ENCODE measurements at places on chromosomes 1 and 21.

DNA sequence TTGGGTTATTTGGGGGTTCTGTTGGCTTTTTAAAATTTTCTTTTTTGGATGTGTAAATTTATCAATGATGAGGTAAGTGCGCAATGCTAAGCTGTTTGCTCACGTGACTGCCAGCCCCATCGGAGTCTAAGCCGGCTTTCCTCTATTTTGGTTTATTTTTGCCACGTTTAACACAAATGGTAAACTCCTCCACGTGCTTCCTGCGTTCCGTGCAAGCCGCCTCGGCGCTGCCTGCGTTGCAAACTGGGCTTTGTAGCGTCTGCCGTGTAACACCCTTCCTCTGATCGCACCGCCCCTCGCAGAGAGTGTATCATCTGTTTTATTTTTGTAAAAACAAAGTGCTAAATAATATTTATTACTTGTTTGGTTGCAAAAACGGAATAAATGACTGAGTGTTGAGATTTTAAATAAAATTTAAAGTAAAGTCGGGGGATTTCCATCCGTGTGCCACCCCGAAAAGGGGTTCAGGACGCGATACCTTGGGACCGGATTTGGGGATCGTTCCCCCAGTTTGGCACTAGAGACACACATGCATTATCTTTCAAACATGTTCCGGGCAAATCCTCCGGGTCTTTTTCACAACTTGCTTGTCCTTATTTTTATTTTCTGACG, 3.1 kb downstream of the OLIG2 start:
- H3K27ac ChIP-seq: no peak overlapping the region
- H3K4me3 ChIP-seq: no peak overlapping the region
- H3K27me3 ChIP-seq: peaks cover 98% of the 10 kb centered on the region
- H3K4me1 ChIP-seq: no peaks in the 10 kb centered on the region
- DNase-seq: peak; percentile 74

GRCh38 chr1:237910834-237911233, 20.1 kb upstream of the ZP4 start:
- no peaks in the 10 kb centered on the region for H3K4me1 ChIP-seq
- DNase-seq: no peak
- no peaks in the 10 kb centered on the region for H3K36me3 ChIP-seq

DNA sequence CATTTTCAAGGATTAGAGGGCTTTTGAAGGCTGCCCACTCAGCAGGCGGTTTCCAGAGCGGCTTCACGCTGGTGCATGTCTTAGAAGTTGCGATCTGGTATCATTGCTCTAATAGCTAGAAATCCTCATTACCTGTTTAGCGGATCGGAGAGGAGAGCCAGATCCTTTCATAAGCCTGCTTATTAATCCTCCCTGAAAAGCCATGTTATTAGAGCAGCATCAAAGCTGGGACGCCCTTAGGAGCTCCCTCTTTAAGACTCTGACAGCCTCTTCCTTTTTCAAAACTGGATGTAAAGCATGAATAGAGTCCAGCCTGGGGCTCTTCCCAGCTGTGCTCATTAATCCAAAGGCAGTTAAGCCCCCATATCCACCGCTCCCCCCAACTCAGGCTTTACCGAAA, 13.9 kb upstream of the CTSE start:
- H3K4me3 ChIP-seq: no peak overlapping the region
- H3K4me1 ChIP-seq: no peaks in the 10 kb centered on the region
- no peaks in the 10 kb centered on the region for H3K36me3 ChIP-seq

DNA sequence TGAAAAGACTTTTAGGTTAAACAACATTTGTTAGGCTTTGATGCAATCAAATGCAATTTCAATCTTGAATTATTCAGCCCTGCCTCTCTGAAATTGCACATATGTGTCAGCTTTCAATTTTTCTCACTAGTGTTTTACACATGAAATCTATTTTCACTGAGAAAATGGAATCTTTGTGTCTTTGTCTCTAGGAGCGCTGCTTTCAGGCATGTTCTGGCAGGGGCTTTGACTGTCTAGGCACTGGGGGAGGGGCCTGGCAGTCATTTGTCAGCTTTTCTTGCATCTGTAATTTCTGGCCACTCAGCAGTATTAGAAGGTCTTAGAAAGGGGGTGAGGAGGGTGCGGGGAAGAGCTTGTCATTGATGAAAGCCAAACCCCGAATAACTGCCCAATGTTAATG, 264.4 kb downstream of the PTPRC start:
- DNase-seq: peak; percentile 22
- no peak overlapping the region for H3K4me3 ChIP-seq
- no peaks in the 10 kb centered on the region for H3K27me3 ChIP-seq
- H3K27ac ChIP-seq: no peak overlapping the region
- peaks cover 26% of the 10 kb centered on the region for H3K36me3 ChIP-seq
- peaks cover 12% of the 10 kb centered on the region for H3K4me1 ChIP-seq

DNA sequence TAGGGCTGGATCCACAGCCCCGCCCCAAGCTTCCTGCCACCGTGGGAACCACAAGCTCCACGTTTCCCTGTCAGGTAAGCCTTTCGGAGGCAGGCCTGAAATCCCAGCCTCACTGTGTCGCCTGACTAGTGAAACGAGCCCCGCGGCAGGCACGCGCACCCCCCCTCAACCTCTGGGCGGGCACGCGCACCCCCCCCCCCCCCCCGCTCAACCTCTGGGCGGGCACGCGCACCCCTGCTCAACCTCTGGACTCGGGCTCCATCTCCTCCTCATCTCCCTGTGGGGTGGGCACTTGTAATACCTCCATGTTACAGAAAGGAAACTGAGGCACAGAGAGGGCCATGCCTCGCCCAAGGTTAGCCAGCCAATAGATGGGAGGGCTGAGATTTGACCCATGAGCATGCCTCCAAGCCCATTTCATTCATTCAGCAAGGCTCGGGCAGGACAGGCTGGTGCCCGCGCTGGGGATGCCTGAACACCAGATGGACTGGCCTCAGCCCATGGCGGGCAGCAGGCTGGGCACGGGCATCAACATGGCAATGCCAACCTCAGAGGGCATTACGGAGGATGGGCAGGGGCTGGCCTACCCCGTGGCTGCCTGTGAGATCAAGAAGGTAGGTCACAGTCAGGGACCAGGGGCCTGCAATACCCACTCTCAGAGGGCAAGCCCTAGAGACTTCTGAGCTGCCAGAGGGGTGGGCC, 4.7 kb downstream of the CFAP410 start:
- DNase-seq: no peak
- no peaks in the 10 kb centered on the region for H3K27me3 ChIP-seq
- peaks cover 7% of the 10 kb centered on the region for H3K4me1 ChIP-seq
- peaks cover 6% of the 10 kb centered on the region for H3K36me3 ChIP-seq

GRCh38 chr1:54405898-54406293, 298 bp downstream of the SSBP3 start:
- DNase-seq: no peak
- no peak overlapping the region for H3K27ac ChIP-seq
- H3K4me1 ChIP-seq: peaks cover 40% of the 10 kb centered on the region
- peak overlapping the region; percentile 80 for H3K4me3 ChIP-seq
- H3K36me3 ChIP-seq: peaks cover 14% of the 10 kb centered on the region
- no peaks in the 10 kb centered on the region for H3K27me3 ChIP-seq

DNA sequence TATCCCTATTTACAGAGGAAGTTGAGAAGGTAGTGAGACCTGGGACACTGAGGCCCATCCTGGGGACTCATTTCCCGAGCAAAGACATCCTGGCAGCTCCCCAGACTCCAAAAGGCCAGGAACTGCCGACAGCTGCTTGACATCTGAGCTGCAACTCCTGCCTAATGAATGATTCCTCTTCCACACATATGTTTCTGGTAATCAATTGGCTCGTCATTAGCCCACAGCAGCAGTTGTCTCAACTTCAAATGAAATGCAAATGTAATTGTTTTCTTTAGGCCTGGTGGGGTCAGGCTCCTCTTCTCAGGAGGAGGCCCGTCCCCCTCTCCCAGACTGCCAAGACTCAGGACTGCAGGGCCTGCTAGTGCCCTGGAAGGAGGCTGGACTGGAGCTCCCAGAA, 61.8 kb upstream of the DISP3 start:
- no peak overlapping the region for H3K27ac ChIP-seq
- H3K4me1 ChIP-seq: no peaks in the 10 kb centered on the region
- DNase-seq: no peak
- H3K4me3 ChIP-seq: no peak overlapping the region

GRCh38 chr1:55636696-55637095, 421.5 kb upstream of the USP24 start:
- H3K27ac ChIP-seq: peak overlapping the region; percentile 86
- no peak overlapping the region for H3K4me3 ChIP-seq
- DNase-seq: peak; percentile 48
- no peaks in the 10 kb centered on the region for H3K27me3 ChIP-seq
- H3K4me1 ChIP-seq: peaks cover 55% of the 10 kb centered on the region

- no peak overlapping the region for H3K27ac ChIP-seq
- peaks cover 8% of the 10 kb centered on the region for H3K27me3 ChIP-seq
- DNase-seq: no peak
- no peak overlapping the region for H3K4me3 ChIP-seq
- no peaks in the 10 kb centered on the region for H3K36me3 ChIP-seq
Observed at GRCh38 chr1:35668506-35668905, 27.2 kb upstream of the PSMB2 start.

DNA sequence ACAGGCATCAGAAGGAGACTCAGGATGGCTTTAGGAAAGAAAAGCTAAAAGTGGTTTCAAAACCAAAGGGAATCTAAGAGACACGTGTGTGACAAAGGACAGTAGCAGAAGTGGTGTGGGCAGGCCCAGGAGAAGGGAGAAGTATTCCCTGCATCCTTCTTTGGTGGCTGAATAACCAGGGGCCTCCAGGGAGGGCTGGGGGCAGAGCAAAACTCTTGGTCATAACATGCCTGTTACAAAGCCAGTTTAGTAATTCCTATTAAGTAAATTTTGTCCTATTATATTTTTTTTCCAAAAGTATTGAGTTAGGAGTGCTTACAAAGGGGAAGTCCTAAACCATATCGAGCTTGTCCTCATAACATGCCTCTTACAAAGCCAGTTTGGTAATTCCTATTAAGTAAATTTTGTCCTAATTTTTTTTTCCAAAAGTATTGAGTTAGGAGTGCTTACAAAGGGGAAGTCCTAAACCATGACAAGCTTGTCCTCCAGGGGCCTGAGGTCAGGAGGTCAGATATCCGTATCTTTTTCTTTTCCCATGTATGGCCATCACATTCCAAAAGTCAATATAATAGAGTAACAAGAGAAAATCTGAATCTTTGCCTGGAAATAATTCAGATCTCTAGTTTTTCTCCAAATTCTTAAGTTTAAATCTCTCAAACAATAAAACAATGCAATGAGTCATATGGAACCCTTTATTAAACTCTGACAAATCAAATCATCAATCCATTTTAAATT, 509.2 kb downstream of the LTN1 start:
- peak; percentile 77 for DNase-seq
- H3K27ac ChIP-seq: peak overlapping the region; percentile 41
- H3K27me3 ChIP-seq: no peaks in the 10 kb centered on the region
- no peaks in the 10 kb centered on the region for H3K36me3 ChIP-seq

DNA sequence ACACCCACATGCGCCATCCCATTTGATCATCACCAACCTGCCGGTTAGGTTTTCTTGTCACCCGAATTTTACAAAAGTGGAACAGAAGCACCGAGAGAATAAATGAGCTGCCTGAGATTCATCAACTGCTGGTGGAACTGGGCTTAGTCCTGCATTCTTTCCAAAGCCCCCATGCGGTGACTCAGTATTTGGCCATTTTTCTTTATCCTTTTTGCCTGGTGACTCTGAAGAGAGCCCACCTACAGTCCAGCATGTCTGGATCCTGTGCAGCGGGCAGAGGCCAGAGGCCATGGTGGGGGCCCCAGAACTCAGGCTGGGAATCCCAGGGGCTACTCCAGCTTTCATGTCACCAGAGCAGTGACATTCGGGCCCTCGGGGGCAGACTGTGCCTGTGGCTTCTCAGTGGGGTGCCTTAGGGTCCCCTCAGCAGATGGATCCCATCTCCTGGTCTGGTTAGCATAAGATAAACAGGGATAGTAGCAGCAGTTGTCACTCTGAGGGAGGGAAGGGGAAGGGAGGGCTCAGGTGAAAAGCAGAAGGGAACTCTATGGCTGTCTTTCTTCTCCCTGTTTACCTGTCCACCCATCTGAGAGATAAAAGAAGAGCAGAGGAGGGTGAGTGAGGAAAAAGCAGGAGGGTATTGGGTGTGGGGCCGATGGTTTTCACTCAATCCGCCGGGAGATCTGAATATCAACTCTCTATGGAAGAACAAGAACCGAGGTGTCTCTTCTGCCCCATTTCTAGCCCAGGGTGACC, 63.2 kb downstream of the KIF26B start:
- peaks cover 3% of the 10 kb centered on the region for H3K27me3 ChIP-seq
- H3K4me1 ChIP-seq: no peaks in the 10 kb centered on the region
- no peak overlapping the region for H3K27ac ChIP-seq
- no peak overlapping the region for H3K4me3 ChIP-seq
- no peaks in the 10 kb centered on the region for H3K36me3 ChIP-seq

GRCh38 chr1:7509598-7509997, 261.5 kb upstream of the VAMP3 start:
- no peaks in the 10 kb centered on the region for H3K36me3 ChIP-seq
- H3K4me3 ChIP-seq: no peak overlapping the region
- H3K27me3 ChIP-seq: no peaks in the 10 kb centered on the region
- H3K4me1 ChIP-seq: no peaks in the 10 kb centered on the region
- peak; percentile 91 for DNase-seq

- no peaks in the 10 kb centered on the region for H3K4me1 ChIP-seq
- H3K27me3 ChIP-seq: no peaks in the 10 kb centered on the region
- H3K4me3 ChIP-seq: no peak overlapping the region
- no peak for DNase-seq
Observed at GRCh38 chr1:59238333-59238934, 58.5 kb upstream of the FGGY start.

- peaks cover 83% of the 10 kb centered on the region for H3K36me3 ChIP-seq
- H3K4me1 ChIP-seq: peaks cover 17% of the 10 kb centered on the region
- no peak overlapping the region for H3K27ac ChIP-seq
- no peak overlapping the region for H3K4me3 ChIP-seq
- no peak for DNase-seq
Observed at GRCh38 chr1:167770127-167770526, 48.3 kb downstream of the MPZL1 start.

- no peaks in the 10 kb centered on the region for H3K36me3 ChIP-seq
- no peak overlapping the region for H3K4me3 ChIP-seq
- no peaks in the 10 kb centered on the region for H3K4me1 ChIP-seq
- DNase-seq: no peak
- H3K27me3 ChIP-seq: no peaks in the 10 kb centered on the region
- H3K27ac ChIP-seq: no peak overlapping the region
Observed at GRCh38 chr1:76374086-76374485, 299.5 kb downstream of the ST6GALNAC3 start.

DNA sequence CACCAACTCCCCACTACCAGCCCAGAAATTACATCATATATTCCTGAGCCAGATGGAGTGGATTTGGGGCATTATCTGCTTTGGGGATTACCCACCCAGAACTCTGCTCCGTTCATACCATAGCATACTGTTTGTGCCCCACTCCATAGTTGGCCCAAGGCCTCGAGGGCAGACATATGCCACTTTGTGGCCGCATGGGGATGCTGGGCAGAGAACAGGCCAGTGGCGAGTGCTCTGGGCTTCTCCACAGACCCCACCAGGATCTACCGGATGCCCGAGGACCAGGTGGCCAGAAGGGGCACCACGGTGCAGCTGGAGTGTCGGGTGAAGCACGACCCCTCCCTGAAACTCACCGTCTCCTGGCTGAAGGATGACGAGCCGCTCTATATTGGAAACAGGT, 68.0 kb upstream of the CNTN2 start:
- H3K4me1 ChIP-seq: peaks cover 13% of the 10 kb centered on the region
- no peaks in the 10 kb centered on the region for H3K27me3 ChIP-seq
- DNase-seq: peak; percentile 66
- H3K4me3 ChIP-seq: no peak overlapping the region
- H3K27ac ChIP-seq: no peak overlapping the region

Data from osteoblast (primary cell).